ENCODE measurements at places on chromosomes 11 and 22.

DNA sequence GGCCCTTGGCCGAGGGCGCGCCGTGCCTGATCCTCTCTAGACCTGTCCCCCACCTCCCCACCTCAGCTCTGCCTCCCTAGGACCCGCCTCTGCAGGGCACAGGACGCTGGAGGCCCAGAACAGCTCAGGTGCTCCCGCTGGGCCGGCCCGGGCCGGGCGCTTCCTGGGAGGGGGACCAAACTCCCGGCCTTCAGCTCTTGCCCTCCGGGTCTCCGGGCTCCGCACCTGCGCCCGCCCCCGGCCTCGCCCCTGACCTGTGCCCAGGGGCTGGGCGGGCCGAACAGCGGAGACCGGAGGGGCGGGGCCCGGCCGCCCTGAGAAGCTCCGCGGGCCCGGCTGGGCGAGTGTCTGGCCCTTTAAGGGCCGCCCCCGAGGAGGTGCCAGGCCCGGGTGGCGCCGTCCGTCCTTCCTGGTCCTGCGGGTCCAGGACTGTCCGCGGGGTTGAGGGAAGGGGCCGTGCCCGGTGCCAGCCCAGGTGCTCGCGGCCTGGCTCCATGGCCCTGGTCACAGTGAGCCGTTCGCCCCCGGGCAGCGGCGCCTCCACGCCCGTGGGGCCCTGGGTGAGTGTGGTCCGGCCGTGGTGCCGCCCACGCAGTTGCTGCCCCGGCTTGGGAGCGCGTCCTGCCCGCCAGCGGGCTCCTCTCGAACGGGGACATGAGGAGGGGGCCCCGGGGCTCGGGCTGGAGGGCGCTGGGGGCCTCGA, at the start of gene SSH3:
Gene SSH3 (plus strand): TSS at position 399 of the 703 bp plus-strand sequence. CDS start 96 bp downstream, at position 495.
- no peak for DNase-seq

DNA sequence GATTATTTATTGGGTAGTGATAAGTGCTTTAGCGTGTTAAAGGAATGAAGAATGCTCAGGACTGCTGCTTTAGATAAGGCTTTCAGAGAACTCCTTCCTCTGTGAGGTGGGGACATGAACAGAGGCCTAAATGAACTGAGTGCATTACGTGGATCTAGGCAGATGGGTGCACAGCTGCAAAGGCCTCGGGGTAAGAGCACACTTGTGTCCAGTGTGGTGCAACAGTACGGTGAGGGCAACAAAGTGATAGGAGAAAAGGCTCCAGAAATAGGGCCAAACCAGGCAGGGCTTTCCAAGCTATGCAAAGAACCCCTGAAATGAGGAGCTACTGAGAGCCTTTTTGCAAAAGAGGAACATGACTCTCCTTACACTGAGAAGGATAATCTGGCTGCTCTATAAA, 45.3 kb upstream of the ARHGAP32 start:
- no peak for DNase-seq

DNA sequence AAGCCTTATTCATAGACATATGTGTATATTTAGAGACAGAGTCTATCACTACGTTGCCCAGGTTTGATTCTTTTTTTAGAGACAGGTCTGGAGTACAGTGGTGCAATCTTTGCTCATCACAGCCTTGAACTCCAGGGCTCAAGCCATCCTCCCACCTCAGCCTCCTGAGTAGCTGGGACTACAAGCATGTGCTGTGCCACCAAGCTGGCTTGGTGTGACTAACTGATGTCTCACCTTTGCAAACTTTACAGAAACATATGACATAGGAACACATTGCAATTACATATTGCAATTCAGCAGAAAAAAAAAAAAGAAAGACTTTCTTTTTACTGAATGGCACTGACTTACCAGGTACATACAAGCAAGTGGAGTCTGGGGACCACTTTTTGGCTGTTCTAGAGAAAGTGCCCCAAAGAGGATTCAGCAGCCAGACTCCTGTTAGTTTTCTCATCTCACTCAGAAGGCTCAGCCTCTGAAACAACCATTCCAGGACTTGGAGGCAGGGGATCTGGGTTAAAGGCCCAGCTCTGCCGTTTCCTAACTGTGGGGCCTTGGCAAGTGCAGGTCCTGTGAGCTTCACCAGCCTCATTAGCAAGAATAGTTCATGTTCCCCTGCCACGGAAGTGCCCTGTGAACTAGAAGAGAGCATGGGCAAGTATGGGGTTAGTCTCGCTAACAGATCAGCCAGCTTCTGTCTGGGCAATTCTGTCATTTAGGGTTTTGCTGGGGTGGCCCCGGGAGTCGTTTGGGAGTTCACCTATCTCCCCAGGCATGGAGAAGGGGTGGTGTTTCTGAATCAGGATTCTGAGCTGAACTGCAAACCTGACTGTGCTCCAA, 11.3 kb upstream of the NFAM1 start:
- DNase-seq = no peak

- DNase-seq = no peak
These were observed 8.1 kb upstream of the SLC22A12 start for GRCh38 chr11:64582885-64583284.

GRCh38 chr11:41320653-41321052, 138.8 kb downstream of the LRRC4C start:
- DNase-seq = no peak

DNA sequence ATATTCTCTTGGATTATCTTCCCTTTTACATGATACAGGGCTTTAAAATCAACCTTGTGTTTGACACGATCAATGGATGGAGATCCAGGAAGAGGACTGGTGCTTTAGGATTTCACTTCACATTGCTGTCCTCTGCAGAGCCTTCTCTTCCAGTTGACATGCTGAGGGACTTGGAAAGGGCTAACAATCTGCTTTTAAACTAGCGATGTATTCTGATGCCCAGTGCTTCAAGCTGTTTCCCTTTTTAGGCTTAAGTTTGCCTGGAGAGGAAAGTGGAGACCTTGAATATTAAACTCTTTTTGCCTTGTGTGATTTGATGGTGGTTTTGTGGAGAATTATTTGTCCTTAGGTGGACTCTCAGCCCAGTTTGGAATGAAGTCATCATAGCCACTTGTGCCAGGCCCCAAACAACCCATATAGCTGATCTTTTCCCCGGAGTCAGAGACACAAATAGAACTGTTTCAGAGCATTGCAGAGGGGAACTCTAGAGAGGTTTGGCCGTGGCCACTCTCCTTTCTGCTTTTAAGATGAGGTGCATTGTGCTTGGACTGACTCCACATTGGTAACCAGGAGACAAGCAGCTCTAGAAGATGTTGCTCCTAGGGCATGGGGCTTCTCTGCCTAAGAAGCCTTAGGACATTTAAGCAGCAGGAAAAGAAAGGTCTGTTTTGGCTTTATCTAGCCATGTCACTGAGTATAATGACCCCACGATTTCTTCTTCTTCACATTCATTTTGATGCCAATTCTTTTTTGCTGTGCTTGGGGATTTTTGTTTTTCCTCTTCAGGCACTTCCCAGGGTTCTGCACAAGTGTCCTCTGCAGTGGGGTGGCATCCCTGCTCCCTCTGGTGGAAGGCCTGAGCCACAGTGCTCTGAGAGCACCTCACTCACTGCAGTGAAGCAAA, 152.8 kb downstream of the NCAM1 start:
- peak; percentile 31 for DNase-seq

DNA sequence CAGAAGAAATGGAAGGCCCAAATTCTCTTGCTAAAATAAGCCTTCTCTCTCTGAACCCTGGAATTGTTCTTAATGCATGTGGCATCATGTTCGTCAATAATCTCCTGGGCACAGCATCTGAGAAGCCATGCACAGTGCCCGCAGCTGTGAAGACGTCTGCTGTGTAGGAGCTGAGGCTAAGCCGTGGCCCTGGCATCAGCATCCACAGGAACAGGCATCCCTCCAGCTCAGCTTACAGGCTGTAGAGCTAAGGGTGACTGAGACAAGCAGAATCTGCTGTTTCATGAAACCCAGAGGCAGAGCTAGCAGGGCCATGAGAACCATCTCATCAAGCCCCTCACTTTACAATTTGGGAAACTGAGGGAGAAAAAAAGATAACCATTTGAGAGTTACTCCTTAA, 60.6 kb downstream of the SEZ6L start:
- no peak for DNase-seq

DNA sequence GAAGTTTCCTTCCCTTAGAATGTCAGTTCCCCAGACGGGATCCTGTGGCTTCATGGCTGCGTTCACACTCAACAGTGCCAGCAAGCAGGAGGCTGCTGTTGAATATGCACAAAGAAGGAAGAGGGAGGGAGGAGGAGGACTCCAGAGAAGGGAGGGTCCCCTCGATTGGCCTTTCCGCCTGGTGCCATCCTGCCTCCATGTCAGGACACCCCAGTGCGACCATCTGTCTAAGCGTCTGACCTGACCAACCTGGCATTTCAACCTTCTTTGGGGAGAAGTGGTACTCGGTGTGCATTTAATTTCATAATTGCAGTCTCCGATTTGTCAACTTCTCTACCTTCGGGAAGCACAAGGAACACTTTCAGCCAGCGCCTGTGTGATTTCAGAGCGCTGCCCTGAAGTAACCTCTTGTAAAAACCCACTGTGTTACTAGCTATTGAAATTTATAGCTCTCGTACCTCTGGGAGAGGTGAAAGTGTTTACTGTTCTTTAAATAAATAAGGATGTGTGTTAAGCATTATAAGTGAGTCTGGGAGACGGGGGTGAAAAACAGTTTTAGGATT, 1491.9 kb downstream of the TBC1D22A start:
- DNase-seq = no peak

GRCh38 chr11:117538263-117539135, 210.8 kb downstream of the CEP164 start:
- peak; percentile 24 for DNase-seq

DNA sequence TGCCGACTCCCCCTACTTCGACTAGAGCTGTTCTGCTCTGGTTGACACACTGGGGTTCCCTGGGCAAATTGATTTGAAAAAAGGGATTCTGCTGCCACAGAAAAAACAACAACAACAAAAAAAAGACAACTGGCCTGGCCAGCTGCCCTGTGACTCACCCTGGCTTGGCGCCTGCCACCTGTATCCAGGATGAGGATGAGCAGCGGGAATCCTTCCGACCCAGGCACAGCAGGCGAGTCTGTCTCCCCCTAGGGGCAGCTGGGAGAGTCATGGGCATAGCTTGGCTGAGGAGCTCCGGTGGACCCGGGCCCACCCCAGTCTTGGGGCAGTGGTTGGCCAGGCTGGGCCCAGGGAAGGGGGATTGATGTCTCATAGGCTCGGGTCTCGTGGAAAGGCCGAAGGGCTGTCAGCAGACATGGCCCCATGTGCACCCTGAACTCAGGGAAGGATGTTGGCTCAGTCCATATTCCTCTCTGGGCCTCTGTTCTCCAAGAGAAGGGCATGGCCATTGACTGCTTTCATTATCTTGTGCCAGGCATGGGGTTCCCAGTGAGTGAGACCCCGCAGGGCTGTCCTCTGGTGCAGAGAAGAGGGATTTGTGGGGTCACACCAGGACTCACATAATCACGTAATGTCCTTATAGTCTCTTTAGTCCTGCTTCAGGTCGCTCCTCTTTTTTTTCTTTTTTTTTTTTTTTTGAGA, 10.4 kb upstream of the SUN2 start:
- DNase-seq = peak; percentile 81

DNA sequence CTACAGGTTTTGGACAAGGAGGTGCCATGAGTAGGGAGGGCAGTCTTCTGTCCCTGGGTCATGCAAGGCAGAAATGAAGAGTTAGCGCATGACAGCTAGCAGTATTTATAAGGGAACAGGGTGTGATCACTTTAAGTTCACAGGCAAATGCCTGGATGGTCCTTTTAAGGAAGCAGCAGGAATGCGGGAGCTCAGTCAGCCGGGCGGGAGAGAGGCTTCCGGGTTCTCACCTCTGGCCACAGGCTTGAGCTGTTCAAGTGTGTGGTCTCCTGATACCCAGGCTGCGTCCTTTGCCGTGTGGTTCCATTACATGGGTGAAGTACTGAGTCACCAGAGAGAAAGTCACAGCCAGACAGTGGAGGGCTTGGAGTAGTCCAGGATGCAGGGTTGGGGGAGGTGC, 105.4 kb downstream of the BCR start:
- DNase-seq = no peak

DNA sequence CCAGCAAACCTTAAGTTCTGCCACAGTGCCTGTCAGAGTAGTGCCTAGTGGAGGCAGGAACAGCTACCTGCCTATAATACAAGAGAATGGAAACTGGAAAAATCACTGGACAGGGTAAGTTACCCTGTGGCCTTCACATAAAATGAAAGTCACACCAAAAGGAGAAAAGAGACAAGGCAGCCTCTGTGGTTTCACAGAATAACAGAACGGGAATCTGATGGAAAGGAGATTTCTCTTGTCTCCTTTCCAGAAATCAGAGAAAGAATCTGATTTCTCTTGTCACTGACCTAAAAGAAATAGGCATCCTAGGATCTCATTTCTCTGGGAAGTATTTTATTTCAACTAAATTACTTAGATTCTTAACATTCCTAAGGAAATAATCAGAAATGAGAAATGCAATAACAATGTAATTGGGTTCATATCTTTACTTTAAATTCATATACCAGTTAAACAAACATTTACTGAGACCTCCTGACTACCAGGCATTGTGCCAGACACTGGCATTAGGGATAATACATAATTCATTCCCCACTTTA, 41.6 kb downstream of the PRCP start:
- no peak for DNase-seq

DNA sequence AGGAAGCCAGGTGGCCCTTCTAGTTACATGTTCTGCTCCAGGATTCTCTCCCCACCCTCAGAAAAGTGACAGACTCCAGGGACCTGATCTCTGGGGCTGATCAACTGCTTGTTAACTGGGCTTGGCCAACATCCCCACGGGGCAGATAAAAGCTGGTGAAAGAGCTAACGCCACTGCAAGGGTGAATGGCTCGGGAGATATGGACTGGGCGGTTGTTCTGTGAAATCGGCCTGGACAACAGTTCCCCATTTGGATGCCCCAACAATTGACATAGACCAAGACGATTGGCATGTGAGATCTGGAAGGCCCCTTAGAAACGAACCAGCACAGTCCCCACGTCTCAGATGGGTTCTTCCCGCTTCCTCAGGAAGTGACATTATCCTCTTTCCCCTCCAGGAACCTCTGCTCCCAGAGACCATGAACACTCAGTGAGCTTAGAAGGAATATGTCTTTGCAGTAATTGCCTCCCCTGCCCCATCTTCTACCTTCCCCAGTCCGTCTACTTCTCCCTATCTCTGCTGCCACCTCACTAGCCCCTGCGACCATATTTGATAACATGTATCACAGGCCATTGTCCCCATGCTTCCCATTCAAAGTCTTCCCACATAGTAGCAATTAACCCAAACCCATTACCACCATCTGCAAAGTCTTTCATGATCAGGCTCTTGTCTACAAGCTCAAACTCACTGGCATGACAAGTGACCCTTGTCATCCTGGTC, 5.6 kb upstream of the PRG2 start:
- DNase-seq = peak; percentile 48

DNA sequence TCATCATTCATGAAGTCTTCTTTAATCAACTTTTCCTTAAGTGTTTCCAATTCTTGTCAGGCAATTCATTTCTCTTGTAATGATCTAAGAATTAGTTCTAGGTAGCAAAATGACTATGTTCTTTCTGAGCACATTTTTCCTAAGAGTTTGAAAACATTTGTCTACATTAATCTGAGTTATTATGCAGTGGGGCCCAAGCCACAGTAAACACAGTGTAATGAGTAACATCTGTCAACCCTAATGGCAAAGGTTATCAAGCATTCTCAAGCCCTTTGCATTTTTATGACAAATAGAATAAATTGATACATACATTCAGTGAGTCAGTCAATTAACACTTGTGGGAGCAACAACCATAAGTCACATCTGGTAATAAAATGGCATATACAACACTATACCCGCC, 106.7 kb upstream of the ZC3H12C start:
- DNase-seq = no peak

GRCh38 chr11:11027288-11027687, 169.4 kb upstream of the ZBED5 start:
- DNase-seq = no peak

GRCh38 chr11:932435-932834, 6.8 kb downstream of the AP2A2 start:
- DNase-seq = no peak

- DNase-seq = no peak
These were observed 58.3 kb upstream of the CYP2D6 start for GRCh38 chr22:42188808-42189447.
